HL-60 (cell line): ENCODE measurements at places on chromosomes 2 and 18.
A peak's percentile ranks its signal among the peaks of the same experiment; 100 is the strongest.

- DNase-seq, result no peak
Measured at GRCh38 chr2:21633911-21634310, 510.1 kb downstream of the TDRD15 start.

GRCh38 chr2:89848114-89848513, 1156.6 kb downstream of the RPIA start:
- DNase-seq, result no peak

DNA sequence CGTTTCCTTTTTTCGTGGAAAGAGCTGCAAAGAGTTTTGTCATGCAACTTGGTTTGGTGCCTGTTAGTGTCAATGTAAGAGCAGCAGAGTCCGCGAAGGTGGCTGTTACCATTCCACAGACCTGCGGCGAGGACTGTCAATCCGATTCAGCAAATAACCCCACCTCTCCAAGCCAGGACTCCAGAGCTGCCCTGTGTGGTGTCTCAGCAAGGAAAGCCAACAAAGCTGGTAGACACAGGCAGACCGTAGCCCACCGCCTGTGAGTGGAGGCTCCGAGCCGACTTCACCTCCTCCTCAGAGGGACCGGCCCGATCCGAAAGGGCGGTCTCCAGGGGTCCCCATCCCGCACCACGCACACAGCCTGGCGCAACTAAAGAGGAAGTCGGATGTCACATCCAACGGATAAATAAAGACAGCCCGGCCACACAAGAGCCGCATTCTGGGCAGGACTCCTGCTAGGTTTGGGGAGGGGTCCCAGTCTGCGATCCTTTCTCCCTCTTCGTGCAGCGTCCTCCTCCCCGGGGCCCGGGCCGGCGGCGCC, 819 bp downstream of the ANKRD44 start:
- no peak for DNase-seq

DNA sequence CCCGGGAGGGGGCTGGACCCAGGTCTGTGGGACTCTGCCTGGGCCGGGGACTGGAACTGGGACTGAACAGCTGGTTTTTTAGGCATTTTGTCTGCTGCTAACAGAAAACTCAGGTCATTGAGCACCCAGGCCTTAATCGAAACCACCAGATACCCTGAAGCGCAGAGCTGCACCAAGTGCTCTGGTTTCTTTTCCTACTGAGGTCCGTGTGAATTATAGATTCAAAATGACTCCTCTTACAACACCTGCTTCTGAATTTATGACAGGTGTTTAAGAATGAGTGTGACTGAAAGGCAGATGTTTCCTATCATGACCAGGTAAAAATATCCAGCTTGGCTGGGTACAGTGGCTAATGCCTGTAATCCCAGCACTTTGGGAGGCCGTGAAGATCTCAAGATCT, 47.8 kb downstream of the TRAPPC12 start:
- DNase-seq, result no peak

- no peak for DNase-seq
Measured at GRCh38 chr2:202941771-202942170, 29.7 kb downstream of the CARF start.

GRCh38 chr18:76948345-76948744, 126.0 kb downstream of the ZNF236 start:
- DNase-seq, result no peak

GRCh38 chr2:187529977-187530721, 24.1 kb downstream of the TFPI start:
- DNase-seq, result no peak

- no peak for DNase-seq
Measured at GRCh38 chr2:85971366-85971765, 82.6 kb upstream of the ST3GAL5 start.

DNA sequence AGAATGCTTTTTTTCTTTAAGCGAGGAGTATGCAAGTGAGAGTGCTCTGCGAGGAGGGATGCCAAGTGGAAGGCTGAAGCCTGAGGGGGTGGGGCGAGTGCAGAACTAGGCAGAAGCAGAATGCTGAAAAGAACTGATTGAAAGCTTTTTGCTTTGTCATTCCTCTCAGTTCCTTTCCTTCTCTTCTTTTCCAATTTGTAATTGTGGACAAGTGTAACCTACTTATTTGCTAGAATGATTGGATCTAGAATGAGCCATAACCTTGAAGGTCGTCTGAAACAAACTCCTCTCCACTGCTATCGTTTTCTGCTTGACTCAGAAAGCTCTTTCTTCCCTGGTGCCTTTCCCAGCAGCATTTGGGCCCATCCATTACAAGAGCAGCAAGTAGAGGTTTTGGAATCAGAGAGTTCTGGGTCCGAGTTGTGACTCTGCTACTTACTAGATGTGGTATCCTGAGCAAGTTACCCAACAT, 115.3 kb downstream of the METTL8 start:
- DNase-seq, result no peak

GRCh38 chr2:100603414-100603813, 40.6 kb downstream of the PDCL3 start:
- no peak for DNase-seq

DNA sequence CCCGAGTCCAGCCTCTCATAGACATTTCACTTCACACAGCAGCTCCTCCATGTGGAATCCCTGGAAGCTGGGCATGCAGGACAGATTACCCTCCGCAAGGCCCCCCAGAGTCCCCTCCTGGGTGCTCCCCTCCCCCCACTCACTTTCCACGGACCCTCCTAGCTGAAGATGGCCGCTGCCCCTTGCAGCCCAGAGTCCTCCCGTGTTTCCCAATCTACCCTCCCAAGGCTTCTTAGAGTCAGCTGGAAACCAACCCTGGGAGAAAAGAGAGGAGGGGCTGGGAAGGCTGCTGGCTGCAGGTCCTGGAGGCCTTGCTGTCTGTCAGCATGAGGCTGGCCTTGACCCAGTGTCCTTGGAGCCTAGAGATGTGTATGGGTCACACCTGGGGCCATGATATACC, 49.0 kb upstream of the HAAO start:
- no peak for DNase-seq

DNA sequence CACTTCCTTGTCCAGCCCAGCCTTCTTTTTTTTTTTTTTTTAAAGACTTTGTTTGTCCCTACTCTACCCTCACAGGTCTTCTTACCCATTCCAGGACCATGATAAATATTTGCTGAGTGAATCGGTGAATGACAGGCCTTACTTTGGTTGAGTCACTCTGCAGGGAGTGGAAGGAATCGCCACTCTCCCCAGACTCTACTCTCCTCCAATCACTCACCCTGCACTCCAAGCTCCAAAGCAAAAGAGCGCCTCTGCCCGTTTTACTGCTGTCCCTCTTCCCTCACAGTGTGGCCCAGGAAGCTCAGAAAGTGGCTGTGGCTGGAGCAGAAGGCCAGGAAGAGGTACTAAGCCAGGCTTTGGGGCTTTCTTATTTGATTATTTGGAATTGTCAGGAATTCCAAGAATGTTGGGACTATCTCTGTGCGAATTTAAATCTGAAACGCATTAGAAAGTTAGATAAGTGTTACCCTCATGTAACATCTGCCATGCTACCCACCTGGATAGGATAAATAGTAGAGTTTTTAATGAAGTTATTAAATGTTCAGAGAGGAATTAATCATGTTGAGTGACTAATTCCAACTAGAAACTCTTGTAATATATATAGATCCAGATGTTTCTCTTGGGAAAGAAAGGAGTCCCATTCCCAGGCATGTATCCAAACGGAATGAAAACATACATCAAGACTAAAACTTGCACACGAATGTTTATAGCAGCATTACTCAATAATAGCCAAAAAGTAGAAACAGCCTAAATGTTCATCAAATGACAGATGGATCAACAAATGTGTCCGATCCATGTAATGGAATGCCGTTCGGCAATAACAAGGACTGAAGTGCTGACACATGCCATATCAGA, 43.0 kb upstream of the CHMP1B start:
- DNase-seq, result no peak

DNA sequence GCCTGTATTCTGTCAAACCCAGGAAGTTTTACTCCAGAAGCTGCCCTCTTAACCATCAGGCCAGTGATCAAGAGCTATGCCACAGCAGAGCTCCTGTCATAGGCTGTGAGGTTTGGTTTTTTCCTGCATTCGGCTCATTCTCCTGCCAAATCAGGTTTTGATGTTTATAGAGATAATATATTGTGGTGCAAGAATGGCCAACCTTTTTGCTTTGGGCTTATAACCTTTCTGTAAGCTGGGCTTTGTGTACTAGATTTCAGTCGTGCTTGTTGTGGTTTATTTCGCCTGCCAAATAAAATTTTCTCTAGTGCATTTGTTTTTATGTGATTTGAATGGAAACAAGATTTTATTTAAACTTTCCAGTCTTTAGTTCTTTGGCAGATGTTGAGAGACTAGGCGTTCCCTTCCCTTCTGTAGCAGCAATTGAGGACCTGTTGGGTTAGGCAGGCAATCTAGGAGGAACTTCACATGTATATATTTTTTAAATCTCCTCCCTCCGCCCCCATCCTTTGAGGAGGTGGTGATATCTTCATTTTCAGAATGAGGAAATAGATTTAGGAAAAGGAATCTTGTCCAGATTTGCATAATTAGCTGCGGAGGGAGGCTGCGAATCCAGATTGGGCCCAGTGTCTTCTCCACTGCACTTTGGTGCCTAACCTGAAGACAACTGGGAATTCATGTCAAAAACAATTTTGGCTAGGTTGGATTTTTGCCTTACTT, 2.6 kb downstream of the KDM3A start:
- DNase-seq, result no peak

- DNase-seq, result no peak
Measured at GRCh38 chr2:205141381-205141780, 540.9 kb upstream of the NRP2 start.

DNA sequence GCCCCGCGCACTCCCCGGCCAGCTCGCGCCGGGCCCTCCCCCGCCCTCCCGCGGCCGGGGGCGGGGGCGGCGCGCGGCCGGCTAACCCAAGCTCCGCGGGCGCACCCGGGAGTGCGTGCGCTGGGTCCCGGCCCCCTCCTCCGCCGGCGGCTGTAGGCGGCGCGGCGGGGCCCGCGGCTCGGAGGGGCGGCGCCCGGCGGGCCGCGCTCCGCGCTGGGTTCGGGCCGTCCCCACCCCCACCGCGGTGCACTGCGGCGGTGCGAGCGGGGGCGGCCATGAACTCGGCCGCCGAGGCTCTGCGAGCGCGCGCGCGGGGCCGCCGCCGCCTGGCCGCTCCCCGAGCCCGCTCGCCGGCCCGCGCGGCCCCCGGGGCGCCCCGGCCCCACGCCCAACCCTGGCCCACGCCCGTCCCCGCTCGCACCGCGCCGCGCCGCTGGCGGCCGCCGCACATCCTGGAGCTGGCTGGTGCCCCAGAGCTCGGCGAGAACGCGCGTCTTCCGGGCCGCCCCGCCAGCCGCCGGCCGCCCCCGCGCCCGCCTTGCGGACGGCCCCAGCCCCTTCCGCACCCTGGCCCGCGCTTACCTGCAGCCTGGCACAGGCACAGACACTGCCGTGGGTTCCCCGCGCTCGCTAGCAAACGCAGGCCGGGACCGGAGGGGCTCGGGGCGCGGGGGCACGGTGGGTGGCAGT, at the start of gene ZBTB14:
Gene ZBTB14 (minus strand): TSS at position 496 of the 690 bp plus-strand sequence. CDS start 2,480 bp downstream, outside the sequence.
- peak; percentile 55 for DNase-seq

DNA sequence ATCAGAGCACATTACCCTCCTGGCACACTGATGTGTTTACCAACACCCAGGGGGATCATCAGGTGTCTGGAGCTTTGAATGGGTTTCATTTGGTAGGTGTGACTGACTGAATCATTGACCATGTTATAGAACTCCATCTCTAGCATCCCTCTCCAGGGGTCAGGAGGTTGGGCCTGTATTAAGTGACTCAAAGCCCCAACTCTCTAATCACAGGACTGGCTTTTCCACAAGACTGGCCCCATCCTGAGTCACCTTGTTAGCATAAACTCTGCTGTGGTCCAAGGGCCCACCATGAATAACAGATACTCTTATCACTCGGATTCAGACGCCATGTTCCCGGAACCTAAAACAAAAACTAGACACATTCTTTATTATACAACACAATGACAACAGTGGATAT, 125.9 kb upstream of the NDUFV2 start:
- DNase-seq, result no peak

DNA sequence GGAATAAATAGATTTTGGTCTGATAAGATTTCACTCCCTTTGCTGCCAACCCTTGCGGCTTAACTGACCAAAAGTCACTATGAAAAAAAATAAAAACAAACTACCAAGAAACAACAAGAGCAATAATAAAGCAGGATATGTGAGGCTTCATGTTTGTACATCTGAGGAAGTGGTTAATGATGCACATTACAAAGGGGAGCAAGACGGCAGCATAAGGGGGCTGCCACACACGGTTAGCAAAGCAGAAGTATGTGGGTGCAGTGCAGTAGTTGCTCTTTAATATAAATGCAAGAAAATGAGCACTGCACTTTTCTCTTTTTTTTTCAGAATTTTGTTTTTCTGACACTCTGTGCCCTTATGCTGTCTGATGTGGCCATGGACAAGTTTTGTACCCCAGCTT, 377.1 kb upstream of the CNTNAP5 start:
- DNase-seq, result no peak

- no peak for DNase-seq
Measured at GRCh38 chr2:134676960-134677359, 41.8 kb downstream of the TMEM163 start.

DNA sequence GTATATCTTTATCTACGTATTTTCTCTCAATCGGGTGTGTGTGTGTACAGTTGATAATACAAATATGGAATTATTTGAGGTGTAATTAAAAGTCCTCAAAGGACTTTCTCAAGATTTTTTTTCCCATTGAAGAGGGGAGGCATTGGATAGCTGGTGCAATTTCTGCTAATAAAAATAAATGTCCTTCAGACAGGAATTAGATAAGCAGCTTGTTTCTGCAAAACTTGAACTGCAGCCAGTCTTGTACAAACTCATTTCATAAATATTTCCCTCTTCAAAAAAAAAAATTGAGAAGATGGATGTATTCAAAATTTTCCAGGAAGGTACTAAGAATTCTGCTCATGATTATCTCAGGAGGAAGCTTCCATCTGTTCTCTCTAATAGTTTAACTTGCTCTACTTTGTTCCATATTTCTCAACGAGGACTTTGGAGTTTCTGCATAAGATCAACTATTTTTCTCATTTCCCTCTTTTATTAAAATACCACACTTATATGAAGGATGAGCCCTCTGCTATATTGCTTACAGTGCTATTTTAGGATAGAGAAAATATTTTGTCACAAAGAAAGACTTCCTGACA, 33.0 kb upstream of the GLS start:
- no peak for DNase-seq

- no peak for DNase-seq
Measured at GRCh38 chr18:54999016-54999415, 39.8 kb upstream of the CCDC68 start.

DNA sequence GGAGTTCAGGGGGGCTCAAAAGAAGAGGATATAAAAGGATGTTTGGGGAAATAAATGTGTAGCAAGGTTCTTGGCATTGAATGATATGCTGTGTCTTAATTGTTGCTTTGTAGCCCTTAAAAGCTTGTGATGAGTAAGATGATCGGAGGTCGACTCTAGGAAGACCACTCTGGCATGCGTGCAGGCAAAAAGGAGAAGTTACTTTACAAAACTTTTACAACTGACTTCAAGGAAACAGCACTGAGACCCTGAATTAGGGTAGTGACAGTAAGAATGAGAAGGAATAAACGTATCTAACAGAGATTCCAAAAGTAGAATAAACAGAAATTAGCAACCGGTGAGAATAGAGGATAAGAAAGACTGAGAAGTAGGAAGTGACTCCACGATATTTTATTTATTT, 228.7 kb upstream of the TANK start:
- DNase-seq, result no peak

- no peak for DNase-seq
Measured at GRCh38 chr2:7061450-7061789, 144.2 kb downstream of the RNF144A start.

- DNase-seq, result peak; percentile 98
Measured at GRCh38 chr2:240565333-240566202, 2.7 kb upstream of the RNPEPL1 start.
